NCI-H748 treated with DMSO at 0.1 percent for 48 hours (cell line): ENCODE measurements at places on chromosomes 2 and 18.

GRCh38 chr2:114464961-114465706, 22.7 kb downstream of the DPP10 start:
- DNase-seq = no peak

GRCh38 chr2:43206602-43207001, 19.8 kb downstream of the ZFP36L2 start:
- DNase-seq = no peak

DNA sequence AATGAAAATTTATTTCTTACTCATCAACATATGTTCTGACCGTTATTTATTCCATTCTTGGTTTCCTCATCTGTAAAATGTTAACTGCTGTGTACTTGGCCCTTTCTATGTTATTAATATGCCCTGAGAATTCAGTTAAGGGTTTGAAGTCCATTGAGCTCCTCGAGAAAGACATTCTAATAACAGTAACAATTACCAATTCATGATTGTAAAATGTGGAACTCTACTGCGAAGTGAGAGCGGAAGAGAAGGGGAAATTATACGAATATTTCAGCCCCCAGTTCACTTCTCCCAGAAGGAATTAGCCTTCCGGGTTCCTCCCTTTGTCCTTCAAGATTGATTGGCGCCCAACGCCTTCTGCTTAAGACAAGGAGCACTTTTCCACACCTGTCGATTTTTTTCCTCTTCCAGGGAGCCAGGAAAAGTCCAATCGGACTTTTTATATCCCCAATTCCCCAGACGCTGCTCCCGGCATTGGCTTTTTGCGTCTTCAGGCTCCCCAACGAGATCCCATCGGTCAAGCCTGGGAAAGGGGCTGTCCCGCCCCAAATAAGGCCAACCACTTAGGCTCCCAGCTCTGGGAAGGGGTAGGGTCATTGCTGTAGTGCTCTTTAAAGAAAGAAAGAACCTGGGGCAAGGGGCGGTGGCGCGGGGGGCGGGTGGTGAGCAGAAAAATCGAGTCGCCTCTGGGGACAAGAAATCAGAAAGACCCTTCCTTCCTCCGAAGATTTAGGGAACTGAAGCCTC, 1.6 kb downstream of the DSC2 start:
- DNase-seq = no peak

- DNase-seq = no peak
These were observed 683 bp downstream of the GBX2 start for GRCh38 chr2:236167297-236168109.

DNA sequence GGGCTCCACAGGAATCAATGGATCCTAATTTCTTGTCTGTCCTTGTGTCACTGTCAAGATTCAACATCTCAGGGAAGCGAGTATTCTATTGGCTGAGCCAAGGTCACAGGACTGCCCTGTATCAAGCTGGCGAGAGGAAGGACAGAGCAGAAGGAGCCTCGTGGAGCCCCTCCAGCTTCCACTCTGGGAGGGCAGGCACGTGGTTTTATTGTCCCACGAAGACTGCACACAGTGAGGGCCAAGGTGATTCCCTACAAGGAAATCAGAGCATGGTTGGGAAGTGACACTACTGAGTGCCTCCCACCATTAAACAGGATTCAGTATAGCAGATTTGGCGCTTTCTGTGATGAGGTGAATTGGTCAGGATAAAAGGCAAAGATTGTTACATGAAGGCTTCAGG, 302.4 kb upstream of the CXCR4 start:
- DNase-seq = no peak

DNA sequence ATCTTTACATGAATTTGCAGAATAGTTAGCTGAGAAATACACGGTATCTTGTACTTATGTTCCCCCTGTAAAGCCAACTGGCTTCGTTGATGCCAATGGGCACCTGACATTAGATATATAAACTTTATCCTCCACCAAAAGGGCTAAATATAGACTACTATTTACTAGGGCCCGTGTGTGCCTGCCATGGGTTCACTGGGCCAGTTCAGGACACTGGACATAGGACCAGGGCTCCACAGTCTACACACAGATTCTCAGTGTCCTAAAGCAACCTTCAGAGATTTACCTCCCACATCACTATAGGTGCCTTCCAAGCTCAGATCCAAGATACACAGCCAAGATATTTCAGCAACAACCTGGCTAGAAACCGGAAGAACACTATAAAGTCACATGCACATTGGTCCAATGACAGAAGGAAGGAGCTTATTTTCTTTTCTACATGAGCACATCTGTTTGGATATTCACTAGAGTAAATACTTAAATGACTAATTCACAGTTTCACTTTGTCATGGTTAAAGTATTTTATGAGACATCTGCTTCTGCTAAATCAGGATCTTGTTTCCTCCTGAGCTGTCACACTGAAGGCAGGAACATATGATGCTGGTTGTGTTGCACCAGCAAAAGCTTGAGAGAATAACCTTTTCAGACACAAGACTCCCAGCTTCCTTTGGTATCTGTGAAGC, 95.1 kb downstream of the MYO5B start:
- no peak for DNase-seq

- DNase-seq = no peak
These were observed 117.1 kb downstream of the FSHR start for GRCh38 chr2:49037197-49037596.

GRCh38 chr2:143140864-143141661, 11.8 kb downstream of the ARHGAP15 start:
- DNase-seq = no peak

GRCh38 chr2:19141234-19142004, 217.0 kb downstream of the OSR1 start:
- no peak for DNase-seq

DNA sequence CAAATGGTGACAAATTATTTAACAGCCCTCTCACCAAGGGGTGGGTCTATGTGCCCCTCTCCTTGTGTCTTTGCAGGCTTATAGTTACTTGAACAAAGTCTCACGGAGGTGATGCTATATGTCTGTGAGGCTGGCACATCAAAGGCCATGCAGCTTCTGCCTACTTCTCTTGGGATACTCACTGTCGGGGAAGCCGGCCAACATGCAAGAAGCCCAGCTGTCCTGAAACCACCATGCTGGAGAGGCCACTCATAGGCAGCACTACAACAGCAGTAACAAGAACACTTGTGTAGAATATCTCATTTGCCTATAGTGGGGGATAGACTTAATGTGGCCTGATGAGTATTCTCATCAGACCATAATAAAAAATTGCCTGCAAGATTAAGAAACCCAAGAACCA, 233.7 kb upstream of the NCKAP5 start:
- no peak for DNase-seq

DNA sequence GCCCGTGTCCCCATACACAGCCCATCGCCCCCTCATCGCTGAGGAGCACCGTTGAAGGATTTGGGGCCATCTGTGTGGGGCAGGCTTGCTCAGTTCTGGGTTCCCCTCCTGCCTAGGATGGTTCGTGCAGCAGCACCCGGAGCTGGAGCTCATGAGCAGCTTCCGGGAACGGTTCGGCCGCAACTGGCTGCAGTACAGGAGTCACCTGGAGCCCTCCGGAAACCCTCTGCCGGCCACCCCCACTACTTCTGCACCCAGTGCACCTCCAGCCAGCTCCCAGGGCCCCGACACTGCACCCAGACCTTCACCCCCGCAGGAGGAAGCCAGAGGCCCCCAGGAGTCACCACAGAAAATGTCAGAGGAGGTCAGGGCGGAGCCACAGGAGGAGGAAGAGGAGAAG, 10.3 kb downstream of the STK11IP start:
- no peak for DNase-seq

DNA sequence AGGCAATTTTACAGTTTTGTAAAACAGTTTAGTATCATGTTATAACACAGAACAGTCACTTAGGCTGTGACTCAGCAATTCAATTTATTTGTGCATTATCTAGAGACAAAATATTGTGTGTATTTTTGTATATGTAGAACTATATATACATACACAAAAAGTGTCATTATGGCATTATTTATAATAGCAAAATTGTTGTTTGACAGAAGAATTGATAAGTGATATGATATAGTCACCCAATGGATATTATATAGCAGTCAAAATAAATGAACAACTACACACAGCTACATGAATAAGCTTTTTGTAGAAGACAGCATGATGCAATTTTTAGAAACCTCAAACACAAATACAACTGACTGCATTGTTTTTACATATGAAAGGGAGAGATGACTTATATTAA, 334.0 kb downstream of the TRIB2 start:
- no peak for DNase-seq

DNA sequence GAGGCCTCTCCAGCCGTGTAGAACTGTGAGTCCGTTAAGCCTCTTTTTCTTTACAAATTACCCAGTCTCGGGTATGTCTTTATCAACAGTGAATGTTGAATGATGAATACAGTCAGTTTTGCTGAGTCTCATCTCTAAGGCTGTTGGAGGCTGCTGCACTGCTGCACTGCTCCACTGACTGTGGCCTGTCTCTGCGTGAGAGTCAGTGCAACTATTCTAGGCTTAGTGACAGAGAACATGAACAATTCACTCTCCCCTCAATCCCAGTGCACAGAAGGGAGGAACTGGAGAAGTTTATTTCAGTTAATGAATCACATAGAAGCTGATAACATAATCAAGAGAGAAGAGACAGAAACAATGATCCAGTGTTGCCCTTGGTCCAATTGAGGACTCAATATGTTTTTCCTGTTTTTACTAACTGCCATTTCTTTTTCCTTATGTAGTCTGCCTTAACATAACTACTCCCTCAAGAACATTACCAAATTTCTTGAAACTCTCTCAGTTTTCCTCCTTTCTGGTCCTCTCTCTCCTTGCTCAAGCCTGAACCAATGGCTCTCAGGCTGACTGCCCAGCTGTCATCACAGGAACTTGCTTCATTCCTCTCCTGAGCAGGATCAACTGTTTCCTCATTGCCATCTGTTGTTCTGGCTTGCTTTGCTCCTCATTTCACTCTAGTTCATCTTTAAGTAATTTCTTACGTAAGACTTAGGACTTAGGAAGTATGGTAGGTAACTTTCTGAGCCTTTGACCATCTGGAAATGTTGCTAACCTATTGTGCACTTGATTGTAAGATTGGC, 483.2 kb downstream of the METTL4 start:
- DNase-seq = no peak

DNA sequence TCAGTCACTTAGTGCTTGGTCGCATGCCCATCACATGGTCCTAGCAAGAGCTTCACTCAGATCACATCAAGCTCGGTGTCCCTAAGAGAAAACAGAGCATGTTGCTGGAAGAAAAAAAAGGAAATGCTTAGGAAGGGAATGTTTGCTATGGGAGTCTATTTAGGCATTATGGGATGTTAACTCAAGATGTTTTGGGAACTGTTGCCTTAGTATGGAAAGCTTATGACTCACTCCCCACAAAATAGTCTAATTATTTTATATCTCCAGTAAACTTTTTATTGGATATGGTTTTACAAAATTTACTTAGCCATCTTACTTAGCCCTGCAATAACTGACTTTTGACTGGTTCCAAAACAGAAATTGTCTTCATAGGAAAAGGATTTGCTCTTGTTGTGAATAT, 439.5 kb upstream of the ZEB2 start:
- no peak for DNase-seq

DNA sequence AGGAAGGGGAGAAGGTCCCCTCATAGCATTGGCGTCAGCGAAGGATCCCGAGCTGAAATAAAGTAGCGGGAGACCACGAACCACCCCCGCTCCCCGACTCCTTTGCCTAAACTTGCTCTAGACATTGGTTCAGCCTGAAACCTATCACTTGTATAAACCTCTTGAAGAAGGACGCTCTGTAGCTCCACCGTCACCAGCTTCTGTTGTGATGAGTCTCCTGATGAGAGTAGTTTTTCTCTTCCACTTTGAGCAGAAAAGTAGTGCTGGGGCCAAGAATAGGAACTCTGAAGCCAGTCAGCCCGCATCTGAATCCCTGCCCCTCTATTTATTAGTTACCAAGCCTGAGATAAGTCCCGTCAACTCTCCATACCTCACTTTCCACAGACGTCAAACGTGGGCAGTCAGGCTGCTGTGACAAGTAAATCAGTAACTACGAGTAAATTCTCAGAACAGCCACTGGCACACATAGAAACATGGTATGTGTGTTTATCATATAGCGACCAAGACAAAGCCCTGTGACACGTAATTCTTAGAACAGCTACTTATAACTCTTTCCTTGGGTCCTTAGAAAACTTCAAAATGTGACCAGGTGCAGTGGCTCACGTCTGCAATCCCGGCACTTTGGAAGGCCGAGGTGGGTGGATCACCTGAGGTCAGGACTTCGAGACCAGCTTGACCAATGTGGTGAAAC, 61.7 kb downstream of the CD226 start:
- DNase-seq = no peak

GRCh38 chr18:46213295-46213694, 109.1 kb downstream of the HAUS1 start:
- DNase-seq = no peak

- DNase-seq = no peak
These were observed 91.4 kb downstream of the PPP1R1C start for GRCh38 chr2:182077023-182077422.

GRCh38 chr18:77197073-77197472, 52.6 kb upstream of the GALR1 start:
- DNase-seq = no peak

DNA sequence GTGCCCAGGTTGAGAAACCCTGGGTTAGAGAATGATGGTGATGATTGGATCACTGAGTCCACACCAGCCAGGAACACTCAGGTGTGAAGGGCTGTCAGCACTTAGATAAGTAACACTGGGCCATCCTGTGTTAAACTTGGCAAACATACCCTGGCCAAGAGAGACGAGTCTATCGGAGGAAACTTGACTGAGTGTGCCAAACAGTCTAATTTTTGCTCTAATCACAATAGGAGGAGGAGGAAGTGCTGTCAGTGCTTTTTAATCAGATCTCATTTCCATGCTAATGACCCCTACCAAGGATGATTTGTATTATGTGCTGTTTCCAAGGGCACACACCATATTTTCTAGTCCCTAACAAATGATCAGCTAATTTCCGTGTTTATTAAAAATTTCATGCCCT, 63.8 kb upstream of the SEC11C start:
- DNase-seq = no peak

DNA sequence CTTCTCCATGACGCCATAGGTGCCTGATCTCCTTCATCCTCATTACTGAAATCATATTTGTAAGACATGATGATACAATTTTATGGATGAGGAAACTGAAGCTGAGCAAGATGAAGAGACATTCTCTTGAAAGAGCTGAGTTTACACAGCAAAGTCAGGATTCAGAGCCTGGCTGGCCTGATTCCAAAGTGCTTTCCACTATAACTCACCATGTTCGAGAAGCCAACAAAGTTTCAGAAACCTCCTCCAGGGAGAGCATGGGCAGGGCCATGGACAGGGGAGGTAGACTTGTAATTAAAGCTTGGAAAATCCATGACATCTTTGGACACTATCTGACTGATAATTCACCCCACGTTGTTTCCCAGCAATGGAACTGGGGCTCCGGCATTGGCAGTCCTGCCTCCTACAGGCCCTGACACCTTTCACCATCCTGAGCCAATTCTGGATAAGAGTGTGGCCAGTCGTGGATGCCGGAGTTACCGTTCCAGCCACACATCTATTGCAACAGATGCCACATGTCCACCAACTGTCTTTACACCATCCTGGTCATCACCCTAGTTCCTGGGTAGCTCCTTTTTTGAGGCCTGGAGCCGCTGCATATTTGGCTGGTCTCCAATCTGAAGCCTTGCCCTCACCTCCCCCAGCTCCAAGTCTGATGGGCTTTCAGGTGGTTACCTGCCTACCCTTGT, 85.0 kb upstream of the PPP1CB start:
- DNase-seq = no peak

- no peak for DNase-seq
These were observed 238.8 kb downstream of the PTPRM start for GRCh38 chr18:7805880-7806279.
